ENCODE measurements at places on chromosomes 11 and 22.

DNA sequence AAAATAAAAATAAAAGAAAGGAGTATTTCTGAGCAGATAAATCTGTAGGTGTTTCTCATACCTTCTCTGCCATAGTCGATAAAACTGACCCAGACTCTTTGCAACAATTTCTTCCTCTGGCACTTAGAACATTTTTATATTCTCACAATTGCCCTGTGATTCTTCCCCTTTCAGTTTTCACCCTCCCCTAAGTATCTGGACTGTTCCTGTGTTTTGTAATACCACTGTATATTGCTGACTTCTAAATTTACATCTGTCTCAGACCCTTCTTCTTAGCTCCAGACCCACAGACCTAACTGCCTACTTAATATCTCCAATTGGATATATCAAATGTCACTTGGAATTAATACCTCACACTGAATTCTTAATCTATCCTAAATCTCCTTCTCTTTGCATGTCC, 133.4 kb upstream of the DDI1 start:
- no peak for DNase-seq

DNA sequence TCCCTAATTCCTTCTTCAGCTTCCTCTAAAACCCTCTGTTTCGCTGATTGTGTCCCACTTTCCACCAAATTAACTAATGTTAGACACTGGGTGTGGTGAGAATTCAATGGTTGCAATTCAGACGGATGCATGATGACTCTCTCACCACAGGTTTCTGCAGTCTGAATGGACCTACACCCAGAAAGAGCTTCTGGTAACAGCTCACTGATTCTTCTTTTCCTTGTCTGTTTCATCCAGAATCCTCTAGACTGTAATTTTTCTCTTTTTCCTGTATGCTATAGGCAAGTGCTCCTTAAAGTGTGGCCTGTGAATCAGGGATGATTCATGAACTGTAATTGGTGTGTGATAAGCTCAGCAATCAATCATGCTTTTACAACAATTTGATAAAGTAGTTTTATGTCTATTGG, 18.1 kb downstream of the MMP10 start:
- no peak for DNase-seq

GRCh38 chr11:69511358-69512055, 30.0 kb downstream of the LINC01488 start:
- no peak for DNase-seq

DNA sequence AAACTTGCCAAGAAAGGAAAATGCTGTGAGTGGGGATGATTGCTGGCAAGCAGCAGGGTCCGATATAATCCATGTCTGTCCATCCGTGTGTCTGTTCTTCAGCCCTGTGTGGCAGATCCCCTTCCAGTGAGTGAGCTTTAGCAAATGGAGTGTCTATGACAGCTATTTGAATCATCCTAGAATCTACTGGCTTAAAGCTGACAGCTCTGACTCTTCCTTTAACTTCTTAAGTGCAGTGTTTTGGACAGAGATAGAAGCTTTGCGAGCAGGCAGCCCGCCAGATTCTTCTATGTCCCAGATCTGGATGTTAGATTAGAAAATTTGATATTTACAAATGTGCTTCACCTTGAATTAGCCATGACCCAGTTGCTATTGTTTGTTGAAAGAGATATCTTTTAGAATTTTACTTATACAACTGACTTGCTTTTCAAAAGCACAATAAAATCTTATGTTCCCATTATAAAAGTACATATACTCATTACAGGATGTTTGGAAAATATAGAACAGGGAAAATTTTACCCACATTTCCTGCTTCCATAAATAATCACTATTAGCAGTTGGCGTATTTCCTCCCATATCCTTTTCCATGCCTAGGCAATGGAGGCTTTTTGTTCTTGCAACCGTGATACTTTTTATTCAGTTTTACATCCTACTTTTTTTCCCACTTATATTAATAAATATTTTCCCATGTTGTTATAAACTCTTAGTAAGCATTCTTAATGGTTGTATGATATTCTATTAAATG, 124.5 kb downstream of the COMMD9 start:
- no peak for DNase-seq

DNA sequence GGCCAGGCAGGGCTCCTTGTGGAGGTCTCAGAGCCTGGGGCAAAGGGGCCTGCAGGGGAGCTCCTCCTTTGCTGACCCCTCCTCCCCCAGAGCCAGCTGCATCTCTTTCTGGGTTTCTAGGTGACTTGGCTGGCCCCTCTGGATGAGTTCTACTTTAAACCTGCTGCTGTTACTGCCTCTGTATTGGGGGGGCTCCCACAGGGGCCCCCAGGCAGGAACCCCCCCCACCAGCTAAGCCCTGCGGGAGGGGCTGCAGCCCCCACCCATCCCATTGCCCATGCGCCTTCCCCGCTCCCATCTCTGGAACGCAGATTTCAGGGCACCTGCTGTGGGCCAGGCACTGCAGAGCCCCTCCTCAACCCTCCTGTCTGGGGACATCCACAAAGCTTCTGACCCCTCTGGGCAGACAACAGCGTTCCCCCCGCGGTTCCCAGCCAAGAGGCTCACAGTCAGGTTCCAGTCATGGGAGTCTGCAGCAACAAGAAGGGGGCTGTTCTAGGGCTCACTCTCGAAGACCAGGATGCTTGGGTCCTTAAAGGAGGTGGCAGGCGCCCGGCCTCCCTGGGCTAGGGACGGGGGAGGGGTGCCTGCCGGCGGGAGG, 815 bp upstream of the PLCB3 start:
- DNase-seq, result no peak

DNA sequence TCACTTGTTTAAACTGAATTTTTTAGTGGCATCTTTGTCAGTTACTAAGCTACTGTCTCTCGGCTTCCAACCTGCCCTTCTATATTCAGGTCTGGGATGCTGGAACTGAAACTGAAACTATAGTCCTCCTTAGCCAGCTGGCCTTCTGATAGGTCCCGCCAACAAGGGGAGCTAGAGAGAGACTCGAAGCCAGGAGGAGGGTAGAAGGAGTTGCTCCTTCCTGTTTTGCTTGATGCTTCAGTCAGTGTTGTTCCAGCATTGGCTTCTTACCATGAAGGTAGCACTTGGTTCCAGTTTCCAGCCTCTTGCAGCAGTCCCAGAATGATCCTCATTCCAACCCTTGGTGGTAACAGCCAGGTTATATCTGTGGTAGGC, 32.9 kb upstream of the HORMAD2 start:
- peak; percentile 4 for DNase-seq

DNA sequence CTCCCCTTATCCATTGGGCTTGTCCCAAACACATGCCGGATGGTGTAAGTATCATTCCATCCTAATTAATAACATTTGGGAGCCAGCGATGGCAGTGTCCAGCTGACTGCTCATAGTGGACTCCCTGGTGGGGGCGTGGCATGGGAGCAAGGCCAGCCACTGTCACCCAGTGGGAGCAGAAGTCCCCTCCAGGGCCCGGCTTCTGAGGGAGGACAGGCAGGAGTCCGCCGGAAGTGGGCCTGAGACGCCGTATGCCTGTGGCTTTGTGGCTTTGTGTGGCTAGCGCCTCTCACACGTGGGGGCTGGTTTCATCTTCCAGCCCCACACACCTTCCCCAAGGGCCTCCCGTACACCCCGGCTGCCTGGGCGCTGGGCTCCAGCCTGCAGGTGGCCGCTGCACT, 124.5 kb downstream of the KCNQ1 start:
- no peak for DNase-seq

GRCh38 chr11:20110908-20111669, 49.2 kb downstream of the DBX1 start:
- no peak for DNase-seq

GRCh38 chr11:6402061-6402470, 11.8 kb downstream of the SMPD1 start:
- DNase-seq, result no peak

DNA sequence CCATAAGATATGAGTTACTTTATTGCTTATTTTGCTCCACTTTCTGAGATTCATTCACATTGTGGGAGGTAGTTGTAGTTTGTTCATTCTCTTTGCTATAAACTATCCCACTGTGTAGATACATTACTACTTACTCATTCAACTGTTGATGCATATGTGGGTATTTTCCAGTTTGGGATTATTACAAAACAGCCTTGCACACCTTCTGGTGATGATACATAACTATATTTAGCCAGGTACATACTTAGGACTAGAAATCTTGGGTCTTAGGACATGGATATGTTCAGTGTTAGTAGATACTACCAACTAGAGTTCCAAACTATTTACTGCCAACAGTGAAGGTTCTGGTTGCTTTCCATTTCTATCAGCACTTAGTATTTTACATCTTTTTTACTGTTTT, 37.8 kb downstream of the BTG4 start:
- no peak for DNase-seq

- no peak for DNase-seq
These were observed 5.3 kb downstream of the PHOX2A start for GRCh38 chr11:72238492-72239312.

- DNase-seq, result no peak
These were observed 451.3 kb upstream of the KIRREL3 start for GRCh38 chr11:127451861-127452260.

GRCh38 chr11:2393941-2394817, 6.4 kb upstream of the TSSC4 start:
- DNase-seq, result no peak

DNA sequence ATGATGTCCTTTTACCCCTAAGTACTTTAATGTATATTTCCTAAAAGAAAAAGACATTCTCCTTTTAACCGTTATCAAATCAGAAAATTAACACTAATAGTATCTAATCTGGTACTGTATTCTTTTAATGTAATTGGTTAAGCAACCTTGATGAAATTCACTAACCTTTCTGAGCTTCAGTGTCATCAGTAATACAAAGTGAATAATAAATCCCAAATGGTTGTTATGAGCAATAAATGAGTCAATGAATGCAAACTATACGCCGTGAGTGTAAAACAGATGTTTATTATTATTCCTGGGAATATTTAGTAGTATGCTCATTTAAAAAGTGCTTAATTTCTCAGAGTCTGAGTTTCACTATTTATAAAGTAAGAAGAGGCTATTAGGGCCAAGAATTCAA, 21.5 kb downstream of the UEVLD start:
- no peak for DNase-seq

DNA sequence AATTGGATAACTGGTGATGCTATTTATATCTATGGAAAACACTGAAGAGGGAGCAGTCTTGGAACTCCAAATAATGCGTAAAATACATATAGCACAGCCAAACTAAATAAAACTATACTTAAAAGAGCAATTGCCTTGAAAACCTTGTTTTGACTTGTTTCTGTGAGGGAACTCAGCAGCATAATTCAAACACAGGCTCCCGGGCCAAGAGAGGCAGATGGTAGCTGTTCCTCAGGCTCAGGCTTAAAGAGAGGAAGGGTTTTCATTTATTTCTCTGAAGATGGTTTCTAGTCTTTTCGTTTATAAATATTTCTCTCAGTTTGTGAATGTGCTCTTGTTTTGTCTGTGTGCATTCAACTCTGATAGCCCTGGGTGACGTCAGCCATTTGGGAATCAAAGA, 82.4 kb downstream of the FANCF start:
- no peak for DNase-seq

GRCh38 chr11:119065369-119065768, 2.2 kb upstream of the VPS11 start:
- DNase-seq, result peak; percentile 21

DNA sequence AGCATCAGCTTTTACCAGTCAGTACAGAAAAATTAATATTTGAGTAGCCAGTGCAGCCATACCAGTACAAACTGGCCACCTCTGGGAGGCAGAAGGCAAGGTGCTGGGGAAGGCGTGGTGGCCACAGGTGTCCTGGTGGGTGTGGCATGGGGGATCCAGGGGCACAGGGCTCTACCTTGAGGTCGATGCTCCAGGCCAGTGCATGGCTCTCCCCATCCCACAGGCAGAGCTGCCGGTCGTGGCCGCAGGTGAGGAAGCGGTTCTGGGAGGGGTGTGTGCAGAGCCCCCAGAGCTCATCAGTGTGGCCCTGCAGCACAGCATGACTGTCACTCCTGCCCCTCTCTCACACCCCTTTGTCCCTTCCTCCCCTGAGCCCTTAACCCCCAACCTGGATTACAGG, 3.8 kb upstream of the MTA2 start:
- DNase-seq, result no peak

- no peak for DNase-seq
These were observed 25.9 kb upstream of the HTATIP2 start for GRCh38 chr11:20337526-20338154.

DNA sequence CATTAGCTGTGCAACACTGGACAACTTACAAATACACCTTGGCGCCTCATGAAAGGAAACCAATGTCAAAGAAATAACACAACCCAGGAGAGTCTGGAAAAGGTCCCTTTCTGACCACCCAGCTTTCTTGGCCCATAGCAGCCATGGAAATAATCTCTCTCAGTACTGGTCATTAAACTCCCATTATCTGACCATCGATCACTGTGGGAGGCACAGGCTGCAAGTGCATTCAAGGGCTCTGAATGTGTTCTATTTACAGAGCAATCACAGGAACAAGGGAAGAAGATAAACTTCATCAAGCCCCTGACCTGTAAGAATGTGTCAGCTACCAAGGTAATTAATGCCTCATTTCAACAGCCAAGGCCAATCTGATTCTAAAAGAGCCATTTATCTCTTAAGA, 40.1 kb downstream of the CTSC start:
- no peak for DNase-seq

- no peak for DNase-seq
These were observed 472.3 kb upstream of the ARHGAP42 start for GRCh38 chr11:100214791-100215190.

GRCh38 chr22:46780453-46780852, 18.0 kb downstream of the TBC1D22A start:
- DNase-seq, result no peak

DNA sequence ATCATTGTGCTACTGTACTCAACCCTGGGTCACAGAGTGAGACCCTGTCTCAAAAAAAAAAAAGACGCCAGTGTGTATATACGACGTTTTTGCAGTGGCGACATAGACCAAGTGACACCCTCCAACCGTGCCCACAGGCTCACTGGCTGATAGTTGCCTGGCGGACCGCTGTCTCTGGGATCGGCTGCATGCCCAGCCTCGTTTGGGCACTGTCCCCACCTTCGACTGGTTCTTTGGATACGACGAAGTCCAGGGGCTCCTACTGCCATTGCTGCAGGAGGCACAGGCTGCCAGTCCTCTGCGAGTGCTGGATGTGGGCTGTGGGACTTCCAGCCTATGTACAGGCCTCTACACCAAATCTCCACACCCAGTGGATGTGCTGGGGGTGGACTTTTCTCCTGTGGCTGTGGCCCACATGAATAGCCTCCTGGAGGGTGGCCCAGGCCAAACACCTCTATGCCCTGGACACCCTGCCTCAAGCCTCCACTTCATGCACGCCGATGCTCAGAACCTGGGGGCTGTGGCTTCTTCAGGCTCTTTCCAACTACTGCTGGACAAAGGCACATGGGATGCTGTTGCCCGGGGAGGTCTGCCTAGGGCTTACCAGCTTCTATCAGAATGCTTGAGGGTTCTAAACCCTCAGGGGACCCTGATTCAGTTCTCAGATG, 1.3 kb downstream of the CSKMT start:
- no peak for DNase-seq

Measured in T follicular helper cell (primary cell).